ENCODE measurements at places on chromosomes 11 and 22.

- DNase-seq, result no peak
These were observed 102.3 kb upstream of the PITPNB start for GRCh38 chr22:28021116-28021997.

GRCh38 chr11:122204206-122204605 lies 88.2 kb upstream of the BLID start:
- no peak for DNase-seq

- no peak for DNase-seq
These were observed 24.7 kb downstream of the GNAZ start for GRCh38 chr22:23094695-23095681.

DNA sequence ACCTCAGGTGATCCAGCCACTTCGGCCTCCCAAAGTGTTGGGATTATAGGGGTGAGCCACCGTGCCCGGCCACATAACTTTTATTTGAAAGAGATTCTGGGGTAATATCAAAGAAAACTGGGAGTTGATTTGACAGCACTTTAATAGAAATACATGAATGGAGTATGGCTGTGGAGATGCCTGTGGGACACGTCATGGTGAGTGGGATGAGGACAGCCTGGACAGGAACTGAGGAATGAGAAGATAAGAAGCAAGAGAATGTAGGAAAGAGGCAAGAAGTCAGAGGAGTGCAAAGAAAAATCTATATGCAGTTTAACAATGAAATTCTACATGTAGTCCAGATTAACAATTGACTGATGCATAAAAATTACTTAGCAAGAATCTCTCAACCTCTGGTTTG lies 31.0 kb downstream of the SLC22A6 start:
- DNase-seq, result no peak

DNA sequence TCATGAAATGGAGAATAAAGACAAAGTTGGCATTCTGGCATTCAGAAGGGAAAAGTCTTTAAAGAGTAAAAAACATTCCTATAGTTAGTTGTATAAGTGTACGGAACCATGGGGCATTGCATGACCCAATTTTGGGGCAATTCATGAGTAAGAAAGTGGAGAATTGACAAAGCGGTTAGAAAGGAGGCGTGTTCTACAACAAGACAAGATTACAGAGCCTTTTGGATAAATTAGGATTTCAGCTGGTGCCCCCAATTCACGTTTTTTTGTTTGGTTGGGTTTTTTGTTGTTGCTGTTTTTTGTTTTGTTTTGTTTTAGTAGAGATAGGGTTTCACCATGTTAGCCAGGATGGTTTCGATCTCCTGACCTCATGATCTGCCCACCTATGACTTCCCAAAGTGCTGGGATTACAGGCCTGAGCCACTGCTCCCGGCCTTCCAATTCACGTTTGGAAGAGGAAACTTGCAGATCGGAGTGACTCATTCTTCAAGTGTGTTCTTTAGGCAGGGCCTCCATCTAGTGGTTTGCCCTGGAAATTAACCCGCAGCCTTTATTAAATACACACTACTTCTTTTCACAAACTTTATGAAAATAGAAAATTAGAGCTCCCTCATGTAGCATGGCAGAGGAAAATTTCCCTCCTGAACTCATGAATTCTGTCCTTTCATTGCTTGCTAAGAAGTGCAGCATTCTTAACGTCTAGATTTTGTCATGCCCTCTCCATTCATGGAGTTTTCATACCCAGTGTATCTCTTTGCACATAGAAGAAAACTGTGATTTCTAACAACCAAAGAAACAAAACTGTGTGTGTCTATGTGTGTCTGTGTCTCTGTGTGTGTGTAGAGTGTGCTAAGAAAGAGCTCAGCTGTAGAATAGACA lies 118.1 kb downstream of the BBOX1 start:
- DNase-seq, result no peak

GRCh38 chr11:131038597-131038996 lies 122.3 kb upstream of the SNX19 start:
- no peak for DNase-seq

DNA sequence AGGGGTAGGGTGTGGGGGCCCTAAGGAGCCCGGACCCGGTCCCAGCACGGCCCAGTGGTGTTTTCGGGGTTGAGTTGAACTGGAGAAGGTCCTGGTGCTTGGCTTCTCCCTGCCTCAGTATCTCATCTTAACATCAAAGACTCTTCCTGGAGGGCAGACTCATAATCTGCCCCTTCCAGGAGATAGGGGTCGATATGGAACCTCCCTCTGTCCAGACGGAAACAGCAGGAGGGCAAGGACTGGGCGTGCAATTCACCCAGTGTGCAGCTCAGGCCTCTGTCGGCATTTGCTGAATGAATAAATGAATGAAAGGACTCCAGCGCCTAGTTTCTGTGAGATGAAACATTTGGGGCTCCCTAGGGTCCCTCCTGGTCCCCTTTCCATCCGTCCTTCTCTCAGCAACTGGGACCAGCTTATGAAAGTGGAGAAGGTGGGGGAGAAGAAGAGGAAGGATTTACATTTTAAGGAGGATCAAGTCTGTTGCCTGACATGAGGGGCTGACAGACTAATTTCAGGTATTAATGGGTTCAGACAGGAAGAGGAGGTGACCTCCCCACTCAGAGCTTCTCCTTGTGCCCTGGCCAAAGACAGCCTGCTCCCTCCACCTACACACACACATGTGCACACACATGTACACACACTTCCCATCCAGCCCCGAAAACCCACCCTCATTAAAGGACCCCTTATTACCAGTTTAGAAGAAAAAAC lies 1.1 kb upstream of the SHISA8 start:
- no peak for DNase-seq

DNA sequence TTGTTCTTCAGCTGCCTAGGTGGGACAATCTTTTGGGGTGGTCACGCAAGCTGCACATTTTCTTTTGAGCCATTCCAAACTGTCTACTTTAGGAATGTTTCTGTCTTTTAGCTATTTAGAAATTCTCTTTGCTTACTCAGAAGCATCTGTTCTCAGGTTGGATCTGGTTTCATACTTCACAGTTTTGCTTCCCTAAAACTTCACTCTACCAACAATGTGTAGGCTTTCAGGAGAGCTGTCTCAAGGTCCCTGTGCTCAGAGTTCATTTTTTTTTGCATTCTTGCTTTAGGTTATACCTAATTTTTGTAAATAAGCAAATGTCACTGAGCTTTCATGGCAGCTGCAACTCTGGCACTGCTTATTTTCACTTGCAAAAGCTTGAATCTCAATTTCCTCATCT lies 36.7 kb downstream of the CCDC90B start:
- DNase-seq, result no peak

GRCh38 chr22:19275104-19275503 lies 16.4 kb downstream of the CLTCL1 start:
- no peak for DNase-seq

DNA sequence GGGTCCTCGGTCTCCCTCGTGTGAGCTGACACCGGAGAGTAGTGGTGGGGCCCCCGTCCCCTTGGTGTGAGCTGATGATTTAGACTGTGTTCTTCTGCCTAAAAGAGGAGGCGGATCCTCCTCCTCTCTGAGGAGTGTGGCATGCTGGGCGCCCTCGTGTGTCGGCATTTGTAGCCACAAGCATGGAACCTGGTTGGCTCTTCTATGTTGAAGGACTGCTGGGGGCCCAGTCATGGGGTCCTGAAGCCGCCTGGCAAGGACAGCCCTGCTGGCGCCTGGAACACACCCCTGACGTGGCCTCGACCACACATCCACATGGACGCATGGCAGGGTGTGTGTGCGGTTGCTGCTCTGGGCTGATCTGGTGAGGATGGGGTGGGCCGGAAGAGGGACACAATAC lies 50.2 kb downstream of the AP2A2 start:
- DNase-seq, result no peak

- no peak for DNase-seq
These were observed 761 bp upstream of the TMEM25 start for GRCh38 chr11:118530180-118530682.

- no peak for DNase-seq
These were observed 21.9 kb upstream of the POLD3 start for GRCh38 chr11:74570266-74571061.

Data from stimulated activated naive CD4-positive, alpha-beta T cell treated with Interleukin-2 at 50 U/mL for 16 hours (primary cell).